ENCODE measurements at places on chromosomes 5 and 9.

- DNase-seq: no peak
These were observed 9.8 kb downstream of the SLC44A1 start for GRCh38 chr9:105254226-105254625.

DNA sequence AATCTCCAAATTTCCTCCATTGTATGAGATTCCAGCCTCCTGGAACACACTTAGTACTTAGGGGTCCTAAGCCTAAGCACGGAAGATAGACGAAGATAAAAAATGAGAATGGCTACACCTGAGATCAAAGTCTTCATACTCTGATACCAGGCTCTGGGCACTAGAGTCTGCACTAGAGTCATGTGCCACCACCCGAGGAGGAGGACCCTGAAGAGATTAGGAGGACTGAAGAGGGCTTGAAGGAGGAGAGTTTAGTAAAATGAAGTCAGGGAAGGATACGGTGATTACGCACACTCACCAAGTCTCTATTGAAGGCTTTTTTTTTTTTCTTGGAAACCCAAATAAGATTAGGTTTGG is 573 bp upstream of the SPATA24 start:
- no peak for DNase-seq

- DNase-seq: no peak
These were observed 29.5 kb downstream of the AQP7 start for GRCh38 chr9:33372900-33373299.

- DNase-seq: no peak
These were observed 30.4 kb downstream of the PSMB7 start for GRCh38 chr9:124384846-124385245.

GRCh38 chr9:7578951-7579350 is 220.6 kb downstream of the DMAC1 start:
- no peak for DNase-seq

DNA sequence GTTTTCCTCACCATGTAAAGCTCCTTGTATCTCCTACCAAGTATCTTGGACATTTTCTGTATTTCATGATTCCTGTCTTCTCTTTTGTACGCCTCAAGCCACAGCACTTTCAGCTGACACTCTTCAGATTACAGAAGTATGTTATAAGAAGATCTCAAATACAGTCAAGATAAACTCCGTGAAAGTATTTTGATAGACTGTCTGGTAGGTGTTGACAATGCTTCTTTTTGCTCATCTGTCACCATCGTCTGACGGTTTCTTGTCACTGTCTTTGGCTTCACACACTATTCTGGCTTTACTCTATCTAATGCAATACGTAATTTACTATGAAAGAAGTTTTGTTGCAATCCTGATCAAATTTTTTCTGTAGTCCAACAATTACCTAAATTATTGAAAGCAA is 294.5 kb upstream of the CDH12 start:
- DNase-seq: no peak

DNA sequence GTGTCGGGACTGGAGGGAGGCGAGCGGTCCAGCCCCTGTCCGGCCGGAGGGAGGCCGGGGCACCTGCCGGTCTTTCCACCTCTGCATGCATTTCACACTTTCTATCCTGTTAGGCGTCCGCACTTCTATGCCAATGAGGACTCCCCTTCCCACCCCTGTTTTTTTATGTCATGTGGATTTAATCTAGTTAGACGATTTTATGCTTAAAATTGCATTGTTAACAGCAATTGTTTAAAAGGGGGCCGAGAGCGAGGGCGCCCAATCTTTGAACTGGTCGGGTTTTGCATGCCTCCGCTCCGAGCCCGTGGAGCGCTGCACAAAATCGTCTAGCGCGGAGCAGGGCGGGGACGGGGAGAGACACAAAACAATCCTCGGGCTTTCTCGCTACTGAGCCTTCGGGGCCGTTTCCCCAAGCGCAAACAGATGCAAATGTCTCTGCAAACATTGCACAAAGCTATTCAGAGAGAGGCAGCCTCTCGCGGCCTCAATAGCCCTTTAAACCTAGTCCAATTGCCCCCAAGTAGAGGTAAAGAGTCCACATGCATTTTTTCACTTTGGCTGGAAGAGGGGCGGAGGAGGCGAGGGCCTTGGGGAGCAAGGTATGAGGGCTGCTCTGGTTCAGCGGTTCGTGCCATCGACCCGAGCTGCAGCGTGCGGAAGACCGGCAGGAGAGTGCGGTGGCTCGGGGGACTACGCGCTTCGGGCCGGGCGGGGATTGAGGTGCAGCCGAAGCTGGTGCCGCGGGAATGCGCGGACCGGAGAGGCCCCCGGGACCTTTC is 37.5 kb upstream of the TIFAB start:
- DNase-seq: no peak

- DNase-seq: no peak
These were observed 1.9 kb downstream of the HDAC3 start for GRCh38 chr5:141634720-141635119.

DNA sequence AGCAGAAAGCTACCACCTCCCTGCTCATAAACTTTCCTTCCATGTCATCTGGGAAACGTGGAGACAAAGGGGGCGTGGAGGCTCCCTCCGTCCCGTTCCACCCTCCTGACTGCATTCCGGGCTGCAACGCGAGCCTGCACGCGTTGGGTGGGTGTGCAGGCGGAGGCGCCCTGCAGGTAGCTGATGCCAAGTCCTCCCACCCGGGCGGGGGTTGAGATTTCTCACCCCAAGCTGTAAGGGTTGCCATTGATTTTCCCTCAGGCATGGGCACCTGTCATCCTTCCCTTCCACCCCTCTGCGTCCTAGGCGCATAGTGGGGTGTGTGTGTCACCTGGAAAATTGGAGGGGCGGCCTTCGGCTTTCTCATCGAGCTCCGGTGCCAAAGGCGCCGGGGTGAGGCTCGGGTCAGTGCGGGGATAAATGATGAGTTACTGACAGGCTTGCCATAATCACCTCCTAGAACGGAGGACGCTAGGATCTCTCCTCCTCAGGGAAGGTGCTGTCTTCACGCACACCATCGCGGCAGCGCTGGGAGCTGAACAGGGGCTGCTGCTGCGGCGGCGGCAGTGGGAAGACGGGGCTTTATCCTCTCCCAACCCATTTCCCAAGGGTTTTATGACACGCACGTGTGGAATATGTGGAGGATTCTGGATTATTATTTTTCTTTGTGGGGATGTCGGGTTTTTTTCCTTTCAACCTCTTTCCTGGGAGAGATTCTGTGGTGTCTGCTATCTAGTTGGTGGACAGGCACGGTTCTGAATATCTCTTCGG is 973 bp downstream of the PLPPR1 start:
- DNase-seq: no peak

DNA sequence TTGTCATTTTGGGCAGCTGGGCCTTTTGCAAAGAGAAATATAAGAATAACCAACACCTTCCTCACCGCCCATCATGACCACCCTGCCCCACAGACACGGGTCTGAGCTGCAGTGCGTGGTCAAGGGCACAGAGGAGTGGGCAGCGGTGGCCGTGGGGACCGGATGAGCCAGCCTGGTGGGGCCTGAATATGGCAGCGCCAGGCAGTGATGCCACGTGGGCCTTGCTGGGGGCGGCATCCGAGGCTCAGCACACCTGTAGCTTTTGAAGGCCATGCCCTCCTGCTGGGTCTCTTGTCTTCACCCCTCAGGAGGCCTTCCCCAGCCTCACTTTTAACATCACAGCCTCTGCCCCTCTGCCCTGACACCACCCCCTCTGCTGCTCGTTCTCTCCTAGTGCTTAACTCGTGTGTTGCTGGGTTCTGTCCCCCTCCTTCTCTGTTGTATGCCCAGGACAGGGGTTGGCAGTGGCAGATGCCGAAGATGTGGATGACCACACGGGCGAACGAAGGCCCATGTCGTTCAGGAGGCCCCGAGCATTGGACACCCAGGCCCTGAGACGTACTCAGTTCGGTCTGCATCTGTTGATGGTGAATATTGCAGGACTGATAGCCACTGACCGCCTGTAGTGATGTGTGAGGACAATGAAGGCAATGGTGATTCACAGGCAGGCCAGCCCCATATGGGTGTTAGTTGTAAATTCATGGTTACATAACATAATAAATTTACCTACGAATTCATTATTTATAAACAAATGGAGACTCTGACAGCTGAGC is 46.0 kb downstream of the AHRR start:
- no peak for DNase-seq

DNA sequence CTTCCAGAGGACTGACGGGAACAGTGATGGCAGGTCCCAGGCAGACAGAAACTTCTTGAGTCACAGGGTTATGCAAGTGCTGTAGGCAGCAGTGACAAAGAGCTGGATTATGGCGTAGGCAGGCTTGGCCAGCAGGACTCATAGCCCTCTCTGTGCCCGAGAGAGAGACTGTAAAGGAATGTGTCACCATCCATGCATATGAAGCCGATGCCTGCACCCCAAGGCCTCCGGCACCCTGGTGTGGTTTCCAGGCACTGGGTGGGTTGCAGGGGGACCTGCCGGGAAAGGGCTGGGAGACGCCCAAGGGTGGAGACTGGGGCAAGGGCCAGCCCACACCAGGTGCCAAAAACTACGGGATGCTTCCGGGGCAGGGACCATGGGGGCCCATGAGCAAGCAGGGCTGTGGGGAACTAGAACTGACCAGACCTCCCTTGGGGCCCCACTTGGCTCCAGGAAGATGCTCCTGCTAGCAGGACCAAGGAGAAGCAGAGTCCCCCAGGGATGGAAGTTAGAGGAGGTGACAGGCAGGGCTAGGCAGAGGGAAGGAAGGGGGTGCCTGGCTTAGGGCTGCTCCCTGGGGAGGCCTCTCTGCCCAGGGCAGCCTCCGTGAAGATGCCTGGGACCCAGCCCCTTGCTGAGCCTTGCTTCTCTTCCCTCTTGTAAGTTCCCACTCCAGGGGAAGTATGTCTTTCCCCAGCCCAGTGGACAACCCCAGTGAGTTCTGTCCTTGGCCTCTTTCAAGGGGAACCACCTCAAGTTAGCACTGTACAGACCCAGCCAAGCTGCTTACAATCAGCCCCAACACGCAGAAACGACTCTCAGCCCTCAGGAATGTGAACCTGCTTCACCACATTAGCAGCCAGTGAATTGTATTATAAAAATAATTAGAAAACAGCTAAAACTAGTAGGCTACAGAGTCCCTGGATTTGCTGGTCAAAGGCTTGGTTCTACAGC is 10.5 kb upstream of the IPPK start:
- DNase-seq: no peak

DNA sequence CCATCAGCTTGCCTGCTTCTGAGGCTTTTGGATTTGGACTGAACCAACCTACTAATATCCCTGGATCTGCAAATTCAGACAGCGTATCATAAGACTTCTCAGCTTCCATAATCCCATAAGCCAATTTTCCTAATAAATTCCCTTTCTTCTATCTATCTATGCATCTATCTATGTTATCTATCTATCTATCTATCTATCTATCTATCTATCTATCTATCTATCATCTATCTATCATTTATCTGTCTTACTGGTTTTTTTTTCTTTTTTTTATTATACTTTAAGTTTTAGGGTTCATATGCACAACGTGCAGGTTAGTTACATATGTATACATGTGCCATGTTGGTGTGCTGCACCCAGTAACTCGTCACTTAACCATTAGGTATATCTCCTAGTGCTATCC is 2045.4 kb upstream of the CDH6 start:
- no peak for DNase-seq

- DNase-seq: no peak
These were observed 84.3 kb downstream of the PCDH1 start for GRCh38 chr5:141793881-141794280.

DNA sequence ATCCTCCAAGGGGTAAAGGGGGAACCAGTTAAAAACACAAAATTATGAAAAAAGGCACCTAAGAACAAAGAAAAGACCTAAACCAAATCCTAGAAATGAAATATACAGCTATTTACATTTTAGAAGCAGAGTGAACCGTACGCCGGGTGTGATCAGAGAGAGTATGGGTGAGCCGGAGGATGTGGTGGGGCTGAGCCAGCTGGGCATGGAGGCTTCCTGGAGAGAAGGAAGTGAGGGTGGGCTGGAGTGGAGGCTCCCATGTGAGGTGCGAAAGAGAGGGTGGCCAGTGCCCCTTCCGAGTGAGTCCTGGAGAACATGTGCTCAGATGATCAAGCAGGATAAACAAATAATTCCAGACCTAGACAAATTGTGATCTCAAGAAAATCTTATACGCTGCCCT is 111.6 kb downstream of the CACNA1B start:
- no peak for DNase-seq

DNA sequence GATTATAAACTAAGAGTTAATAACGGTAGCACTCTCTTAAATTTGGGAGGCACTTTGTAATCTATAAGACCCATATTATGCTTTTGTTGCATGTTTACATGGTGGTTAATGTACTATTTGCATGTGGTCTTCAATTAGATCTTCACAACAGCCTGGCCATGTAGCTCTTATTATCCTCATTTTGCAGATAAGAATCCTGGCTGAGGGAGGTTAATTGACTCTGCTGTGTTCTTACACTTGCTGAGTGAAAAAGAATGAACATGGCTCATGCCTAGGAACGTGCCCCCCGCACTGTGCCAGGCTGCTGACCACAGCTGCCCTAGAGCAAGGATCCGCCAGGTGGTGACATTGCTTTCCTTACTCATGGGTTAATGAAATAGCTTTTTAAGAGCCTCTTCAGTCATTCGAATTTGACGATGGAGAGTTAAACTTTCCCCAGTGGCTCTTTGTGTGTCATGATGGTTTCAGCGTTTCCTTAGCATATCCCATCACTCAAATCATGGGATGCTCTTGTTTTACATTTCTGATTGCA is 97.9 kb downstream of the CDH6 start:
- DNase-seq: no peak

DNA sequence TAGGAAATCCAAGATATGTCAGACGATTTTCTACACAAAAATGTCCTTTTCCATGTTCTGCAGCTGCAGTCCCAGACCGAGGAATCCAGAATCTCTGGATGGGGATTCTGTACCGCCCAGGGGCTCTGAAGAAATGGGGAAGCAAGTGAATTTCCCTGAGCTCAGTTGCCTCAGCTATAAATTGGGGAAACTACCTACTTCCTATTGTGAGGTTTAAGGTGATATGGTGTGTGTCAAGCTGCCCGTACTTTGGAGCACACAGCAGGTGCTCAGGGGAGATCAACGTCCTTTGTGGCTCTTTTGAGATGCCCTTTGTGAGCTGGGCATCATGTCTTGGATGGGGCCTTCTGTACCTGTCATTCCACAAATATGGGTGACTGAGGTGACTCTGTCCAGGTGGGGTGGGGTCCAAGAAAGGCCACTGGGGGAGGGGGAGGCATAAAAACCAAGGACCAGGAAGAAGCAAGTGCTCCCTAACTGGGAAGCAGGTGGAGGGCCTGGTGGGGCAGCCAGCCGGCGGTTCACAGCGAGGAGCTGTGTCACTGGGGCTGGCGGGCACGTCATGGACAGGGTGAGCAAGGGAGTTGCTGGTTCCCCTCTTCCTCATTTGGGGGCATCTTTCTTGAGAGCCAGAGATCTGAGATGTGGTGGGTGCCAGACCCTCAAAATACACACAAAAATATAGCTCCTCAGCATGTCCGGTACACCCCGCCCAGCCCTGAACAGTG is 116.0 kb downstream of the CRB2 start:
- DNase-seq: no peak

- DNase-seq: no peak
These were observed 64.6 kb downstream of the ELOVL7 start for GRCh38 chr5:60779466-60779865.

- DNase-seq: no peak
These were observed 296.0 kb upstream of the DMRT1 start for GRCh38 chr9:545480-545879.

GRCh38 chr9:25702536-25702935 is 24.3 kb upstream of the TUSC1 start:
- DNase-seq: no peak
